Muscle of back (tissue), 13 donors: ENCODE measurements at places on chromosomes 1 and 21. TPM values are rescaled to one million over a fixed set of nuclear protein-coding genes. Genes with fewer than 3 reads are reported as not detected.

DNA sequence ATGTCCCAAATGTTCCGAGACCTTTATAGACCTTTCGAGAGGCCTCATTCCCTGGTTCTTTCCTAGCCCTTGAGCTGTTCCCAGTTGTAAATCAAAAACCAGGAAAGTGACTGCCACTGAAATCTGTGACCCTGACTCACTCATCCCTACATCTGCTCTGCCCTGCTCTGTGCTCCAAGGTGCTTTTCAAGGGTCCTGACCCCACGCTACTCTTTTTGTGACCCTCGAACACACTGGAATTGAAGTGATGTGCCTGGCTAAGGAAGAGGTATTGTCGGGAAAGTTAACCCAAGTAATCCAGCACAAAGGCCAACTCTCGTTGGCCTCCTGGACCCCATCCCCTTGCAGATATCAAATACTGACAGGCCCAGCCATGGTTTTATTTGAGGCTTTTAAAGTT, 244.4 kb downstream of the HHAT start:
- DNase-seq, result no peak

GRCh38 chr21:18058731-18059398, 185.8 kb upstream of the CHODL start:
- DNase-seq, result no peak

The EDN2 gene
- polyA plus RNA-seq, result 0.66 TPM

The MYOG gene
- 292 TPM for polyA plus RNA-seq

DNA sequence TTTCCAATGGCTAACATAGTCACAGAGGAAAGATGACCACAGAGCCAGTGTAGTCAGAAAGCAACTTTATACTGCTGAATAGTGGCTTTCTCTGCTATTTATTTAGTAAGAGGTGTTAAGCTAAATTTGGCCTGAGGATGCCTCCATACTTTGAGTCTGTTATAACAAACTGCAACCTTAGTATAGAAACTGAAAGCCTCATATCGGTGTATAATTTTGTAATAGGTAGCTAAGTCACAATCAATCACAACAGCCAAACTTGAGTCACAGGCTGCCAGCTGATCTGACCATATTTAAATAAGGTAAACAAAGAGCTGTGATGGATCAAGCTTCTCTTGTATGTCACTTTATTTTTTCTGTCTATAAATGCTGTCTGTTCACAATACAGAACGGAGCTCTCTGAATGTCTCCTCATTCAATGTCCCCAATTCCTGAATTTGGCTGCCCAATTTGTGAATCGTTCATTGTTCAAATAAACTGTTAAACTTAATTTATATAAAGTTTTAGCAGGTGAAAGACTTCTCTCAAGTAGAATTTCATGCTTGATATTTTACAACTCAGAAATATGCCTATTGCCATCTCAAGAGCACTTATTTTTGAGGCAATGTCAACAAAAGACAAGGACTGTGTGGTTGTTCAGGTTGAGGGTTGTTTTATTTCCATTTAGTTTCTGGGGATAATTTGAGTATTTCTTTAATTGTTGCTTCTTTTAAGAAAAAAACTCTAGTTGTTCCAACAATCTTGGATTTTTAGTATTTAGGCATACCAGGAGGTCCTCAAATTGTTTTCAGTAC, 339.7 kb upstream of the B3GALT2 start:
- no peak for DNase-seq

GRCh38 chr1:25748531-25749205, 51.3 kb upstream of the SELENON start:
- no peak for DNase-seq

- no peak for DNase-seq
Observed at GRCh38 chr1:91550961-91551360, 50.3 kb downstream of the CDC7 start.

DNA sequence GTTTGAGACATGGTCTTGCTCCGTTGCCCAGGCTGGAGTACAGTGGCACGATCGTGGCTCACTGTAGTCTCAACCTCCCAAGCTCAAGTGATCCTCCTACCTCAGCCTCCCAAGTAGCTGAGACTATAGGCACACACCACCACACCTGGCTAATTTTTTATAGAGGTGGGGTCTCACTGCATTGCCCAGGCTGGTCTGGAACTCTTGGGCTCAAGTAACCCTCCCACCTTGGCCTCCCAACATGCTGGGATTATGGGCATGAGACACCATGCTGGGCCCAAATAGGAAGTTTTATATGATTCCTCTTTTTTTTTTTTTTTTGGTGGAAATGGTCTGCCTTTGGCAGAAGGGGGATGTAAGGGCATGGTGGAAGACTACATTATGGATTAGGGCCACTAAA, 6.1 kb upstream of the FNDC7 start:
- no peak for DNase-seq

DNA sequence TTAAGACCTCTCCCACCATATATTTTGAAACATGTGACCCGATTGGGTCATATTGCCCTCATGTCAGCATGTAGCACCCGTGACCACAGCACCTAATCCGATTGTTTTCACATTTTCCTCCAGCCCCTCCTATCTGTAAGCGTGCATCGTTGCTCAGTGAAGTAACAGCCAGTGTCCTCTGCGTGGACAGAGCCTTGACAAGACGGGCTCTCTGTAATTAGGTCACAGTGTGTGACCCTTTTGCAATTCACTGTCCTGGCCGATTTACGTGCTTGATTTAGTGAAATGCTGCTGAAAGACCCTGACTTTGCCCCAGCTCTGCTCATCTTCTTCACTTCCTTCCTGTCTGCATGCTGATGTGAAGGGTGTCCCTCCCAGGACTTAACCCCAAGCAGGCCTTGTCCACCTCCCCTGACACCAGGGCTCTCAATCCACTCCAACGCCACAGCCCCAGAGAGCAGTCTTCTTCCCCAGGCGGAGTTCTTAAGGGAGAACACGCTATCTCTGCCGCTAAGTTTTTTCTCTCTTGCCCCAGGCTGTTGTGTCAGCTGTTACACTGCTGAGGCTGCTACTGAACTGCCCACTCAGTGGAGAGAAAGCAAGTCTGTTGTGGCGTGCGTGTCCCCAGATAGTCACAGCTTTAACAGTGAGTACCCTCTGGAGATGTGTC, 19.4 kb downstream of the URB2 start:
- no peak for DNase-seq

DNA sequence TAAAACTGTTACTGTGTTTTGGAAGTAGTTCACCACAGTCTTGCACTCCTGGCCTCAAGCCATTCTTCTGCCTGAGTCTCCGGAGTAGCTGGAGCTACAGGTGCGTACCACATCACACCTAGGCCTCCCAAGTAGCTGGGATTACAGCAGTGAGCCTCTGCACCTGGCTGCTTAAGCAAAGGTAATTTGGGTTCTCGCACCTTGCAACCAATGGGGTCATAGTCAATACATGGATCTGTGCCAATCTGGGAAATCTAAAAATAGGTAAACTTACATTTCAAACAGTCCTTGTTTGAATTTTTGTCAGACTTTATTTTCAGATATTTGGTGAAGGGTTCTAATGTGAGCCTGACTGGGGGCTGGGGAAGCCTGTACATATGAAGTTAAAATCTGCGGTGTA, 466.5 kb downstream of the PCP4 start:
- DNase-seq, result no peak

GRCh38 chr21:41168391-41169257, 664 bp downstream of the BACE2 start:
- DNase-seq, result peak; percentile 45

DNA sequence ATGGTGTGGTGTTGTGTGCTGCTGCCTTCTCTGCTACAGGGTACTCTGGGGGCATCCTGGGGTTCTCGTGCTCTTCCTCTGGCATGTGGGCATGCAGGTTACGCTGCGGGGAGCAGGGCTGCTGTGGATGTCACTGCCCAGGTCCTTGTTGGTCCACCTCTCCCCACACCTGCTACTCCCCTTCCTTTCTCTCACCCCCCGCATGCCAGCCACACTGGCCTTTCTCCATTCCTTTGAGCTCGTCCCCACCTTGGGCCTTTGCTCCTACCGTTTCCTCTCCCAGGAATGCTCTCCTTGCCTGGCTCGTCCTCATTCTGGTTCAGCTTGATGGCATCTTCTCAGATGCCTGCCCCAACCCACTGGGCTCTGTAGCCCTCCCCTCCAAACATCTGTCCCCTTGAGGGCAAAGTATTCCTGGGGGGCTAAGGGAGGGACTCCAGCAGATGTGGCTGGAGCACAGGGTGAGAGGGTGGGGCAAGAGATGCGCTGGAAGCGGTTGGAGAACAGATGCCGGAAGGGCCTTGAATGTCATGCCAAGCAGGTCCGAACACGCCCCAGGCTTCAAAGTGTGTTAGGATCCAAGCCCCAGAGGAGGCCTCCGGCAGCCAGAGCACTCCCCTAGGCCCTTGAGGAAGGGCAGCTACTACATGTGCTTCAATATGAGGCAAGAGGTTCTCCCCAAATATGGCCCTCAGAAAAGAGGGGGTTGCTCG, 23.4 kb downstream of the DMRTB1 start:
- no peak for DNase-seq
